Urinary bladder (tissue), 4 donors: ENCODE measurements at places on chromosomes 12 and 14. TPM values are rescaled to one million over a fixed set of nuclear protein-coding genes. Genes with fewer than 3 reads are reported as not detected.

The SELPLG gene
- 3.6 TPM for total RNA-seq

The CRIP1 gene
- 9.4 TPM for total RNA-seq

The TTC7B gene
- 20.0 TPM for total RNA-seq

The LRRIQ1 gene
- 0.79 TPM for total RNA-seq

DNA sequence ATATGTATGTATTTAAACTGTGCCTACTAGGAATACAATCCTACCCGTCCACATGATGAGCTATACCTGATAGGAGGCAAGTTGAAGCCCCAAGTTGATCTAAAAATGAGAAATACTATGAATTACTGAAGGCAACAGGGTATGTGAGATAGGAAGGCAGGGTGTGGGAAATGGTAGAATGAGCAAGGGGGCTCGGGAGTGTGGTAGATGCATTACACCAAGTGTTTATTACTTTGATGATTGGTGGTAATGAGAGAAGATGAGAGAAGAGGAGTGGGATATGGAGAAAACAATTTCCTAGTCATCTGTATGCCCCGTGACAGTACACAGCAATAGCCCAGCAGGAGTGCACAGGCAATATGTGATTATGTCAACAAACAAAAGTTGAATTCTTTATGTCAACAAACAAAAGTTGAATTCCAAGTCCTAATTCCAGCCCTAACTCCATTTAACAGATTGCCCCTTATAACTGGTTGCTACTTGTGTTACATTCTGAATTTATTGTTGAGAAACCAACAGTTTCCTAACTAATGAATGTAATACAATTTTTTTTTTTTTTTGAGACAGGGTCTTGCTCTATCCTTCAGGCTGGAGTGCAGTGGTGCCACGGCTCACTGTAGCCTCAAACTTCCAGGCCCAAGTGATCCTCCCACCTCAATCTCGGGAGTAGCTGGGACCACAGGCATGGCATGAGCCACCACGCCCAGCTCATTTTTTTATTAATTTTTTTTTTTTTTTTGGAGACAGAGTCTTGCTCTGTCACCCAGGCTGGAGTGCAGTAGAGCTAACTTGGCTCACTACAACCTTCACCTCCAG, 2.5 kb downstream of the LPCAT3 start:
- DNase-seq, result no peak

DNA sequence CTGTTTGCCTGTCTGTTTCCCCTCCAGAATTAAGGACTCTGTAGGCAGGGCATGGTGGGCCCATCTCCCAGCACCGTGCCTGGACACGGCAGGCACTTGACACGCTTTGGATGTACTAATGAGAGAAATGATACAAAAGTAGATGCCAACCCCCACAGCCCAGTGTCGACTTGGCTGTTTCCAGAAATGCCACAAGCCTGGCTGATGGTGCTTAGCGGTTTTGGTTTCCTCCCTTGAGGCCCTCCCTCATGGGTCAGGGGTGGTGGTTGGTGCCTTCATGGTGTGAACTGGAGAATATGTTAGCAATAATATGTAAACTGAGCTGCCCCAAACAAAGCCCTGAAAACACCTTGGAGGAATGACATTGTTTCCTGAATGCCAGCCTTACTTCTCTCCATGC, 55.5 kb upstream of the ESRRB start:
- no peak for DNase-seq

DNA sequence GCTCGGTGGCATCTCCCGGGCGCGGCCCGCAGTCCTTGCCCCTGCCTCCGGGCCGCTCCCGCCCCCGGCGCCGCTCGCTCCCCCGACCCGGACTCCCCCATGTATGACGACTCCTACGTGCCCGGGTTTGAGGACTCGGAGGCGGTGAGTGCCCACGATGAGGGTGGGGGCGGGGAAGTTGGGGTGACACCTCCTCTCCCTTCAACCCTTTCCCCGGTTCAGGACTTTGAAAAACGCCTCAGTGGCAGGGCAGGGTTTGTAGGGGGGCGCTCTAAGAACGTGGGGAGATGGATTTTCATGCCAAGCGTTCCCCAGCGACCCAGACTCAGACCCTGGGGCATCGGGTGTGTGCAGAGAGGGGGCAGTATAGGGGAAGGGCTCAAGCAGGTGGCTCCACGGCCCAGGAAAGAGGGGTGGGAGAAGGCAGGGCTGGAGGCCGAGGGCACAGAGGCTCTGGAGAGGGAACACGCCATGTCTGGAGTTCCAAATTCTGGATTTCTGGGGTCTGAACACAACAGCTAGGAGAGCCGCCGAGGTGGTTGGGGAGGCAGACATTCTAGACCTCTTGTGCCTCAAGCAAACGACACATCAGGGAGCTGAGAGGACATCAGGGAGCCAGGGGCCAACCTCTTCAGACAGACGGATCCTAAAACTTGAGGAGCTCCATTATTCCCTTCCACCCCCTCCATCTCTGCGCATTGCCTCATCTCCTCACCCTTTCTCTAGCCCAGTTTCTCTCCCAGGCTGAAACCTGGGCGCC, 715 bp downstream of the CACNB3 start:
- DNase-seq, result no peak

DNA sequence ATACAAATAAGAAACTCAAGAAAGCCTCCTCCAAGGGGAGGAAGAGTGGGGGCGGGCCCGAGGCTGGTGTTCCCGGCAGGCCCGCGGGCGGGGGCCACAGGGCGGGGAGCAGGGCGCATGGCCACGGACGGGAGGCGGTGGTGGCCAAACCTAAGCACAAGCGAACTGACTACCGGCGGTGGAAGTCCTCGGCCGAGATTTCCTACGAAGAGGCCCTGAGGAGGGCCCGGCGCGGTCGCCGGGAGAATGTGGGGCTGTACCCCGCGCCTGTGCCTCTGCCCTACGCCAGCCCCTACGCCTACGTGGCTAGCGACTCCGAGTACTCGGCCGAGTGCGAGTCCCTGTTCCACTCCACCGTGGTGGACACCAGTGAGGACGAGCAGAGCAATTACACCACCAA, 8.7 kb downstream of the DACT1 start:
- no peak for DNase-seq

GRCh38 chr12:24138041-24138440, 188.6 kb upstream of the SOX5 start:
- DNase-seq, result no peak

GRCh38 chr14:37642125-37642524, 46.7 kb downstream of the TTC6 start:
- DNase-seq, result no peak

GRCh38 chr14:95052016-95052585, 105.2 kb downstream of the DICER1 start:
- DNase-seq, result no peak

GRCh38 chr12:91179315-91179714, 3.3 kb downstream of the DCN start:
- DNase-seq, result no peak

GRCh38 chr14:93975791-93976476, 436 bp downstream of the ASB2 start:
- DNase-seq, result no peak

GRCh38 chr12:76240281-76240680, 107.9 kb downstream of the BBS10 start:
- no peak for DNase-seq

GRCh38 chr12:39892146-39892545, 213.7 kb downstream of the SLC2A13 start:
- no peak for DNase-seq

GRCh38 chr12:47156167-47156736, 76.5 kb upstream of the AMIGO2 start:
- no peak for DNase-seq

DNA sequence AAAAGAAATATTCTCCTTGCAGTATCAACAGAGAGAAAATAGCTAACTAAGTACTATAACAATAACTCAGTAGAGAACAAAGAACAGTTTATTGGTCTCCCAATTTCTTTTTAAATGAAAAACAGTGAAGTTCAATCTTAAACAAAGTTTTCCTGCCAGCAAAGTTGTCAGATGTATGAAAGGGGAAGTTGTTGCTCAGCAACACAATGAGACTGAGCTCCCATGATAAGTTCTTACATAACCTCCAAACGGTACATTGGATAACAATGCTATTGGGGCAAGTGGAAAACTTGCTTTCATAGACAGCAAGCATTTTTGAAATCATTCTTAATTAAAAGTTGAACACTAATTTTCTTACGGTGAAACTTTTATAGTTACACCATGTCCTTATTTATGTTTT, 94.9 kb downstream of the ALG10B start:
- DNase-seq, result no peak

- no peak for DNase-seq
These were observed 146.6 kb upstream of the PLEKHG7 start for GRCh38 chr12:92556141-92556540.

- DNase-seq, result no peak
These were observed 23.3 kb downstream of the RTRAF start for GRCh38 chr14:52012635-52013034.
